Activated naive CD4-positive, alpha-beta T cell treated with Interleukin-2 at 50 U/mL for 16 hours (primary cell): ENCODE measurements at places on chromosomes 7 and 10.

DNA sequence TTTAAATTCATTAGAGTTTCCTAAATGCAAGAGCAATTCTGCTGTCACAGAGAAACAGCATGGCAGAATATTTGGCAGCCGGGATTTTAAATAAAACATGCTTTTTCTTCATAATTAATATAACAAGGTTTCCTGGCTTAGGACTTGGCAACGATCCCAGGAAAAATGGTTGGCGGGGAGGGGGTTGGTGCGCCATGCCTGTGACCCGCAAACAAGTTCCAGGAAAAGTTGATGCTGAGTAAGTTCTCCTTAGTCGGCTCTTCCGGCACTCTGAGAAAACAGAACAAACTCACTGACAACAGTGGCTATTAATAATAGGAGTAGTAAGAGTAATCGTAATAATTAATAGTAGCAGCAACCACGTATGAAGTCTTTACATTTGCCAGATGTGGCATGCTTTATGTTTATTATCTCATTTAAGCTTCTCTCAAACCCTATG, 4.6 kb downstream of the HABP2 start:
- DNase-seq = no peak

GRCh38 chr10:113027574-113028455, 77.8 kb downstream of the TCF7L2 start:
- DNase-seq = no peak

DNA sequence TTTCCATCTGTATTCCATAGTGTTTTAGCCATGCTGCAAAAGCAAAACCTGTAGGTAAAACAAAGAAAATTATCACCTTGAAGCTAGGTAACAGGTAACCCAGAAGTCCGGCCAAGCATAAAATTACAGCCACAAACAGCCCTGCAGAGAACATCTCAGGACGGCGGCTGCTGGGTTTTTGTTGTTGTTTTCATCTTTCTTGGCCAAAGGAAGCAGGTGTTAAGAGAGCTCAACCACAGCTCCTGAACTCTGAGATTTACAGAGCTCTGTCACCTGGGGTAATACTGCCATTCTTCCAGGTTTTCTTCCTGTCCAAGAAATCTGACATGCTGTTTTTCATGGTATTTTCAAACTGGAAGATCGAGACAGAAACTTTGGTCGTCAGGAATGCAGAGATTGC, 847 bp upstream of the SCIN start:
- no peak for DNase-seq

DNA sequence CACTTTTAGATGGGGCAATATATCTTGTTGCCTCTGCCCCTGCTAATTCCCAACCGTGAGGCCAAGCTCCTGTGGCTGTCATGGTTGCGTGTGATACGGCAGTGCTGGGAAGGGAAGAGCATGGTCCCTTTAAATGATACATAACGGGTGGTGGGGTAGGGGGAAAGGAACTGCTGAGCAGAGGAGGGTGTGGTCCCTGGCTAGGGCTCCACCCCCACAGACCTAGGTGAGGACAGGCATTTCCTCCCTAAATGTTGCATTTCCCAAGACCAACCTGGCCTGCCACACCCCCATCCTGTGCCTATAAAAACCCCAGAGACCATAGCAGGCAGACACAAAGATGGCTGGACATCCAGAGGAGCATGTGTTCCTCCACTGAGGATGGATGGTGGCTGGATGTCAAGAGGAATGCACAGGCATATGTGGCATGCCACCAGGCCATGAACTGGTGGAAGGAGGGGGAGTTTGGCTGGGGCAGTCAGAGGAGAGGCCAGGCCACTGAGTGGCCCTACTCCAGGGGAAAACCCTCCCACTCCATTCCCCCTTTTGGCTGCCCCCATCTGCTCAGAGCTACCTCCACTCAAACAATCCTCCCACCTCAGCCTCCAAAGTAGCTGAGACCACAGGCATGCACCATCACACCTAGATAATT, 104.0 kb downstream of the PLXDC2 start:
- no peak for DNase-seq

DNA sequence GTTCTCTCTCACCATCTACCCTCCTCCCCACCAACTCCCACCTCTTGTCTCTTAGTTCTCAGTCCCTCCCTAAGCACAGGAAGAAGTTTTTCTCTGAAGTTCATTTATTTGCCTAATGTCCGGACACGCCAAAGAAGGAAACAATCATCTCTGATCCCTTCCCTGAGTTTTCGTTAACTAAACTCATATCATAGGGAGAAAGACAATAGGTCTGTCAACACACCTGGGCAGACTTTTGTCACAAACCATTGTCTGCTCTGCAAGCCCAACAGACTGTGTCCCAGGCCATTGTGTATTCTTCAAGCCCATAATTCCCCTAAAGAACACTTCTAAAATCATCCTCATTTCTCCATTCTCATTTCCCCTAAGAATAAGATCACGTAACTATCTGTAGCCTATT, 691.0 kb upstream of the MBL2 start:
- DNase-seq = no peak

DNA sequence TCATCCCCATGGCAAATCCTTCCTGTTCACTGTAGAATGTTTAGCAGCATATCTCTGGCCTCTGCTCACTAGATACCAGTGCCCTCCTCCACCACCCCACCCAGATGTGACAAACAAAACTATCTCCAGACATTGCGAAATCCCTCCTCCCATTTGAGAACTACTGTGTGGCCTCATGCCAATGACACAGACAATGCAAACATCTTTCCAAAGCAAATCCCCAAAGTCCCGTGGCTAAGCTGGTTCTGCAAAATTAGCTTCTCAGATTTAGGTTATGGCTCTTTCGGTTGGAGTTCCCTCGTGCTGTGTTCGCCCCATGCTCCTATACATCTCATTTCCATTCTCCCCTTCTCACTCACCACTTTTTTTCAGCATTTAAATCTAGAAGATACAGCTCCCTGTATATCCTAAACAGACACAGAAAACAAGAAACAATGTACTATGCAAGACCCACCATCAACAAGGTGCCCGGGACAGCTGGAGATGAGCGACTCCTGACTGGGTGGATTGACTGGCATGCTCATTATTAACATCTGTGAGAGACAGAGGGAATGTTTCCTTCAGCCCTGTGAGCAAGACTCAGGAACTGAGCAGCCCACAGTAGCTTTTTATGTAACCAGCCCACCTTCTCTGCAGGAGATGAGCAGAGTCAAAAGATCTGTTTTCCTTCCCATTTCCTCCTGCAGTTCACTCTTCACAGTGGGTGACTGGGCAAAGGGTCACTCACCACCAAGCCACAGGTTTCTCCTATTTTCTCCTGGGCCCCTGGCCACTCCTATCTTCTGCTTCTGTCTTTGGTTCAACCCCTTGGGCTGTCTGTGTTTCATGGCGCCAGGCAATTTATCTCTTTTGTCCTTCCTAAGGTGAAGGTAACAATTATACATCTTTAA, 225.7 kb upstream of the AOAH start:
- DNase-seq = no peak

DNA sequence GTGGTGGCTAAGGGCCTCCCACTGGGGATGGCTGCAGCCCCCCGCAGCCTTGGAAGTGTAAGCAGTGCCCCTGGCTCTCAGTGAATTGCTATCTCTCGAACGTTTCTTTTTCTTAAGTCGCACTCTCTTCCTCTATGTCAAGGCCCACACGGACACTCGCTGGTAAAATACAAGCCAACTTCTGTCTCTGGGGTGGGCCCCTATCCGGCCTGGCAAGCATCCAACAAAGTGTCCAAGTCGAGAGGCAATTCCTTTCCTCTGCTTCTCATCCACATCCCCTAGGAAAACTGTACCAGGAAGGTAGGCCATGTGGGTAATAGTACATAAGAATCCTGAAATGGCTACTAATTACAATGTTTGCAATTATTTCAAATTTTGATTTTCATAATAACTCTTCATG, 194.9 kb upstream of the MGMT start:
- DNase-seq = no peak

GRCh38 chr7:24764011-24764410, 6.7 kb upstream of the GSDME start:
- DNase-seq = no peak

DNA sequence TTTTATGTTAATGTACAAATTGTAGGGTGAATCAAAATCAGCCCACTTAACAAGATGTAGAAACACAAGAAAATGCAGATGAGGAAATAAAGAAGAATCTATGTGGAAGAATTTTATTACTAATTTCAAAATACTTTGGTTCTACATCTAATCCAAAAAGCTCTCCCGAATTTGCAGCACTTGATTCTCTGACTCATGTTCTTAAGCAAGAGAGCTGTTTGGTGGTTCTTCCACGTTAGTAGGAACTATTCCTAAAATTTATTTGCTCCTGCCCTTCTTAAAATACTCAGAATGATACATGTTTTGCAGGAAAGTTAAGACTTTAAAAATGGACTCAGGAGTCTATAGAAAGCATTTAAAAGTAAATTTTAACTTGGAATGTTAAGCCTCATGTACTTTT, 91.8 kb downstream of the ZMYND11 start:
- DNase-seq = no peak

GRCh38 chr10:100759331-100759730, 13.9 kb downstream of the PAX2 start:
- DNase-seq = no peak

DNA sequence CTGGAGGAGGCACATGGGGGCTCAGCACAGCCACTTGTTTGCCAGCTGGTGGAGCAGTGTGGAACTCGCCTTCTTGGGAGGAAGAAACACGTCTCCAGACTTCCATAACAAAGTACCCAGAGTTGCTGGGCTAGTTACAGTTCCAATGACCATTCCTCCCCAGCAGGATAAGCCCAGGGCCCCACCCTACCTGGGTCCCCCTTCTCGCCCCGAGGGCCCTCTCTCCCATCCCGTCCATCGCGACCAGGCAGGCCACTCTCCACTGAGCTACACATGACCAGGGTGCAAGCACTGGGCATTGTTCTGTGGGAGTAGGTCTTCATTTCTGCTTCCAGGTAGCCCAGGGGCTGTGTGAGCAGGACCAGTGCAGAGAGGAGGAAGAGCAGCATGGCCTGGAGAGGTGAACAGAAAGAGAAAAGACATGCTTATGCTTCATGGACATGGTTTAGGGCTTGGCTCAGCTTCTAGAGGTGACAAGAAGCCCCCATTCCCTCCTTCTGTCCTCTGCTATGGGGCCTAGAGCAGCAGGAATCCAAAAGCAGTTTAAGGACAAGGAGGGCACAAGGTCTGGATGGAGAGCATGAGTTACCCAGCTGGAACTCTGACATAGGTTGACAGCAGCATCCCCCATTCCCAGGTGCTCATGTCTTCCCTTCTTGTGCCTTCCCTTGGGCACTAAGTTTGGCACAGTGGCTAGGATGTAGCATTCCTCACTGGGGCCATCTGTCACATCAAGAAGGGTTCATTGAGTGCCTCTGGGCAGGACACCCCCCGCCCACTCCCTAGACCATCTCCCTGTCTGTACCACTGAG, 2.4 kb downstream of the SFTPD start:
- DNase-seq = no peak

DNA sequence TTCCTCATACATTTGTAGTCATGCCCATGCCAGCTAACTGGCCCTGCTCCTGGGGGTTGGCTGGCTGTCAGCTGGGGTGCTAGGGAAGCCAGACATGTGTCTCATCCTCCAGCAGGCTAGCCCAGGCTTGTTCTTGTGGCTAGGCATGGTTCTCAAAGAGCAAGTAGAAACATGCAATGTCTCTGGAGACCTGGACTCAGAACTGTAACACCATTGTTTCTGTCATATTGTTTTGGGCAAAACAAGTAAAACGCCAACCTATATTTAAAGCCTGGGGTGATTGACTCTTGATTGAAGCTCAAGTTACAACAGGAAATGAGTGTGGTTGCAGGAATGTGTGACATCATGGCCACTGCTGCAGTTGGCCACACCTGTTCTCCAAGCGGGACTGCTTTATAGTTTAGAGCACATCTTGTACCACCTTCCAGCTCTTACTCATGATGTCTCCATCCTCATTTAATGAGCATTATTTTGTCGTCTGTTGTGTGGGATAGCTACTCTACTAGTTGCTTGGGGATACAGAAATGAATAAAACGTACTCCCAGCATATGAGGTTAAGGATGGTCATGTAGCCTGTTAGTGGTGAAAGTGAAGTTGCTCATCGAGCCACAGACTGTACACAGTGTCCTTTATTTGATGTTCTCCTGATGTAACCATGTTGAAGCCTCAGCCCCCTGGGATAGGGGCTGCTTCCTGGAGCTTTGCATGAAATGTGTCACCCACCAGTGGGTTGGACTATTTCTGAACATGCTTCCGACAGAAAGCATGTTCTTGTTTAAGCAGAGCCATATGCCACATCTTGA, 168.4 kb downstream of the SORCS3 start:
- DNase-seq = no peak

DNA sequence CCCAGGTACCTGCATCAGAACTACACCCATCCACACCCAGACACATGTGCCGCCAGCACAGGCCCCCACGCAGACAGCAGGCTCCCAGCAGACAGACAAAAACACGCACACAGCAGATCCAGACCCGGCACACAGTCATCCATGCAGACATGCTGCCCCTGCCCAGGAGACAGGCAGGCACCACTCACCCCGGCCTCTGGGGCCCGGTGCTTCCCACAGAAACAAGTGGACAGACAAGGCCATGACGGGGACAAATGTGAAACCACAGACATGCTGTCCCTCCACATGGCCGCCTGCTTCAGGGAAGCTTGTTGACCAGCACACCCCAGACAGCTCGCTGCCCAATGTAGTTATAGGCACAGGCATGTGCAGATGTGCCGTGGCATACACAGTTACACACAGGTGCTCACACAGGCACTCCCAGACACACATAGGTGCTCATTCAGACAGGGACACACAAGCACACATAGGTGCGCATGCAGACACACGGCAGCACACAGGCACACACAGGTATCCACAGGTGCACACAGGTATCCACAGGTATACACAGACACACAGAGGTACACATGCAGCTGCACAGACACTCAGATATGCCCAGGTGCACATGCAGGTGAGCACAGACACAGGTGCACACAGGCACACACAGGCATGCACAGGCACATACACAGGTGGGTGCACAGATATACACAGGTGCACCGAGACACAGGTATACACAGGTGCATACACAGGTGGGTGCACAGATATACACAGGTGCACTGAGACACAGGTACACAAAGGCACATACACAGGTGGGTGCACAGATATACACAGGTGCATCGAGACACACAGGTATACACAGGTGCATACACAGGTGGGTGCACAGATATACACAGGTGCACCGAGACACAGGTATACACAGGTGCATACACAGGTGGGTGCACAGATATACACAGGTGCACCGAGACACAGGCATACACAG, 10.5 kb upstream of the SCART1 start:
- DNase-seq = no peak

- no peak for DNase-seq
Measured at GRCh38 chr7:80632139-80632538, 6.3 kb upstream of the CD36 start.
